ENCODE measurements at places on chromosomes 2 and 18. TPM values are rescaled to one million over a fixed set of nuclear protein-coding genes. Genes with fewer than 3 reads are reported as not detected.
A peak's percentile ranks its signal among the peaks of the same experiment; 100 is the strongest.

DNA sequence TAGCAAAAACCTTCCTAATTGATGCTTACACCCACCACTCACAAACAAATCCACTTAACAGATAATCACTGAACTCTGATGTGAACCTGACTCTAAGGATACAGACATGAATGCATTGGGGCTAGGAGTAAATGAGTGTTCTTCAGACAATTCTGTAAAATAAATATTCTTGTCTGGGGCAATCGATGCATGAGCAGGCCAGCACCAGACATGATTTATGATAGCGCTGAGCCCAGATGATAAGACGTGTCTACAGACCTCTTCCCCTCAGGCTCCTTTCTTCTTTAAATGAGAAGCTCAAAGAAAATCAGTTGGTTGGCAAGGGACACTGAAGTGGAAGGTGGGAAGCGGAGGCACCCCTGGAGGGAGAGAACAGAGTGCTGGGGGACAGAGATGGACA is 27.3 kb upstream of the BIN1 start:
- H3K27me3 ChIP-seq = peaks cover 39% of the 10 kb centered on the region
- no peak overlapping the region for H3K4me3 ChIP-seq
- H3K36me3 ChIP-seq = no peaks in the 10 kb centered on the region
- DNase-seq = peak; percentile 11

GRCh38 chr2:207867056-207867455 is 97.3 kb upstream of the FZD5 start:
- H3K4me1 ChIP-seq = no peaks in the 10 kb centered on the region
- H3K27ac ChIP-seq = no peak overlapping the region
- no peaks in the 10 kb centered on the region for H3K36me3 ChIP-seq

- DNase-seq = no peak
- no peak overlapping the region for H3K4me3 ChIP-seq
- H3K4me1 ChIP-seq = peaks cover 3% of the 10 kb centered on the region
- no peak overlapping the region for H3K27ac ChIP-seq
- H3K36me3 ChIP-seq = no peaks in the 10 kb centered on the region
These were observed 39.6 kb downstream of the PSMG2 start for GRCh38 chr18:12742453-12742852.

DNA sequence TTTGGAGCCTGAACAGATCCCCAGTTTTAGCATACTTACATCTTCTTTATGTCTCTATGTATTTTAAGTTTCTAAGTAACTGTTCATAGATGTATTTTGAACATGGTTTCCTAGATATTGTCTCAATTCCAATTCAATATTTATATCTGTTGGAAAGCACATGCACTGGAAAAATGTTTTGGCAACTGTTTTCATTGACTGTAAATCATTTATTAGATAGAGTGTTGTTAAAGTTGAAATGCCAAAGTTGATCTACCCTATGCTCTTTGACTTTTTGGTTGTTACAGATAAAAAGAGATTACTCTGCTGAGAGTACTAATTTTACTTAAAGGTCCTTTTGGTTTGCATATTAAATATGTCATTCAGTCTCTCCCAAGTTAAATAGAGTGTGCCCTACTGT is 345.0 kb upstream of the NRP2 start:
- H3K4me3 ChIP-seq = no peak overlapping the region
- H3K36me3 ChIP-seq = no peaks in the 10 kb centered on the region
- no peak for DNase-seq
- H3K27ac ChIP-seq = no peak overlapping the region

DNA sequence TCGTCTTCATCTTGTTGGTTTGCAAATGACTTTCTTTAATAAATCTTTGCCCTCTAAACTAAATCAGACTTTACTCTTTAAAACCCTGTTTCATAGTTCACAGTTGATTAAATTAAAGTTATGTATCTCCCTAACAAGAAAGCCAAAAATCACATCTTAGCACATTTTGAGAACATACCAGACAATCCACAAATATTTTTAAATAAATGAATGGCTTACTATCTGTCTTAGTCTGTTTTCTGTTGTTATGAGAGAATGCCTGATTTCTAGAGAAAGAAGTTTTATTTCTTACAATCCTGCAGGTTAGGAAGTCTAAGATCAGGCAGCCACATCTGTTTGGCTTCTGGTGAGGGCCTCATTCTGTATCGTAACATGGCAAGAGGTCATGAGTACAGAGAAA is 1090.2 kb upstream of the PIK3C3 start:
- H3K27ac ChIP-seq = no peak overlapping the region
- no peaks in the 10 kb centered on the region for H3K36me3 ChIP-seq
- no peak overlapping the region for H3K4me3 ChIP-seq
- no peaks in the 10 kb centered on the region for H3K4me1 ChIP-seq

GRCh38 chr18:1906421-1906820 is 664.9 kb downstream of the METTL4 start:
- no peak overlapping the region for H3K4me3 ChIP-seq
- no peak overlapping the region for H3K27ac ChIP-seq
- no peaks in the 10 kb centered on the region for H3K4me1 ChIP-seq

DNA sequence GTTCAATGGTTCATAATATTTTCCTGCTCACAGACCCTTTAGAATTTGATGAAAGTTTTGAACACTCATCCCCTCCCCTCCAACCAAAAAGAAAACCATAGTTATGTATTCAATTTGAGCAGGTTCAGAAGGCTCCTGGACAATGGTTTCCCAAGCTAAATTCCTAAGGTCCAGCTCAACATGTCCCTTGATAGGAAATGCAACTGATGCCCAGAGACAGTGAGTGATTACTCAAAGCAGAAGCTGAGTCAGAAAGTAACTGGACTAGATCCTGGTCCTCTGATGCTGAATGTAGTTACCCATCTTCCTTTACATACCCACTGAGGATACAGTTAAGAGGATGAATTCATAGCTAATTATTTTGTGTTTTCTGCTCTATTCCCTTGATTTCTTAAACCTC is 218.9 kb upstream of the NCKAP5 start:
- no peak overlapping the region for H3K4me3 ChIP-seq
- H3K4me1 ChIP-seq = no peaks in the 10 kb centered on the region
- DNase-seq = no peak
- no peak overlapping the region for H3K27ac ChIP-seq

DNA sequence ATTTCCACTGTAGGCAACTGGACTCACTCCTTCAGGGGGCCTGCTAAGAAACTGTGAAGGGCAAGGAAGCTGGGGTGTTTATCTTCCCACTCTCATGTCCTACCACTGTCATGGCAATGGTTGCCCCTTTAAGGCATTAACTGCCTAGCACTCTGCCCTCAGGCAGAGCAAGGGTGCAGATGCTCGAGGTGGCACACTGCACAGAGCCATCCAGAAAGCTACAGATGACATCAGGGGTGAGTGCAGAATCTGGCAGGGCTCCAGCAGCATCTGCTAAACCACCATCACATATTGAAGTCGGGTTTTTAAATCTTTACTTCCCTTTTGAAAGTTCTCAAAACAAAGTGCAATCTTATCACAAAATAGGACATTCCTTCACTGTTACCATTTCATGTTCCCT is 75.4 kb downstream of the RAPGEF4 start:
- H3K27ac ChIP-seq = no peak overlapping the region
- H3K4me1 ChIP-seq = no peaks in the 10 kb centered on the region
- H3K4me3 ChIP-seq = no peak overlapping the region
- no peaks in the 10 kb centered on the region for H3K27me3 ChIP-seq
- DNase-seq = no peak

DNA sequence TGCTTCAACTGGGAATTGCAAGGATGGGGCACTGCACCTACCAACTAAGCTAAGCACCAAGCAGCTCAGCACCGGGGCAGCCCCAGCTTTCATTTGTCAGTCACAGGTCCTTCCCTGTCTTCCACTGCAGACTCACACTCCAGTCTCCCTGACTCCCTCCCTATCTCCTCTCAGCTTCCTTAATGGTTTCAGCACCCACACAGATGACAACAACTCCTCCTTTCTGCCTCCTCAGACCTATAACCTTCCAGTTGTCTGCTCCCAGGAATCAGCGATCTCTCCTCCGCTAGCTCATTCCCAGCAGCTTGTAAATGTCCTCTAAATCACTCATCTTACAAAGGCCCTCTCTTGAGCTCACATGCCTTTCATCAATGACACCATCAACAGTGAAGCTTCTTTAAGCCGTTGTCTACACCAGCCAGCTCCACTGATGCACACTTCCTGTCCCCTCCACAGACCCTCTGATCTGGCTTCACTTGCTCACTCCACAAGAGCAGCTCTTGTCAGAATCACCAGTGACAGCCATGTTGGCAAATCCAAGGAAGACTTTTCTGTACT is 32.1 kb downstream of the CLASP1 start:
- peak overlapping the region; percentile 3 for H3K27ac ChIP-seq
- peaks cover 12% of the 10 kb centered on the region for H3K36me3 ChIP-seq
- DNase-seq = no peak

DNA sequence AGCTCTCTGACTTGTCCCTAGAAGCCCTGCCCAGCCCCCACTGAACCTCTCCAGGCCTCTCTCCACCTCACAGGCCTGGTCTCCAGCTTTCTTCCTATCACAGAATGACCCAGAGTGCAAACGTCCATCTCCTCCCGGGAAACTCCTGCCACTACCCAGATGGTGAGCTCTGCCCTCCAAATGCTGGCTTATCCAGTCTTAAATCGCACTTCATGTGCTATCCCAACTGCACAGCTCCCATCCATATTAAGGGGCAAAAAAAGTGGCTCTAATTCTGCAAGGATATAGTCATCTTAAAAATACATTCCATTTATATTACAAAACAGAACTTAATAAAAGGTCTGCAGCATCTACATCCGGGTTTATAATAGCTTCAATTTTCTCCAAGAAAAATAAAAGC is 70.8 kb upstream of the CDC42EP3 start:
- no peaks in the 10 kb centered on the region for H3K36me3 ChIP-seq
- H3K27ac ChIP-seq = no peak overlapping the region
- H3K4me1 ChIP-seq = no peaks in the 10 kb centered on the region
- no peak overlapping the region for H3K4me3 ChIP-seq

DNA sequence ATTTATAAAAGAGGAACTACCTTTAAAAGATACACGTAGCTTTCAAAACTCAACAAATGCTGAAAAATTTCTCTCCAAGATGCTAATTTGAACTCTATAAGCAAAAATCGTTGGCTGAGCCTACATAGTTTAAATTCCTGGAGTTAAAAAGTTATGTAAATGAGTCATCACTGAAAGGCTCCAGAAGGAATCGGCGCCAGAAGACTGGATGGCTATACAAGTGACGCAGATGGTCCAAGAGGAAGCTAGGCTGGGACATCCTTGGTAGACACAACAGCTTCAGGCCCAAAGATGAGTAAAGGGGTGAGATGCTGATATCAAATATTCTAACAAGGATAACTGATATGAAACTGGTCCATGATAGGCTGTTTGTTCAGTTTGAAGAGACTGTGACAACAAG is 22.8 kb upstream of the DNAH6 start:
- H3K27me3 ChIP-seq = 0 out of 2 replicates have a peak, but pooled peaks cover 3% of the 10 kb centered on the region
- no peak overlapping the region for H3K27ac ChIP-seq
- no peak for DNase-seq
- no peaks in the 10 kb centered on the region for H3K36me3 ChIP-seq

DNA sequence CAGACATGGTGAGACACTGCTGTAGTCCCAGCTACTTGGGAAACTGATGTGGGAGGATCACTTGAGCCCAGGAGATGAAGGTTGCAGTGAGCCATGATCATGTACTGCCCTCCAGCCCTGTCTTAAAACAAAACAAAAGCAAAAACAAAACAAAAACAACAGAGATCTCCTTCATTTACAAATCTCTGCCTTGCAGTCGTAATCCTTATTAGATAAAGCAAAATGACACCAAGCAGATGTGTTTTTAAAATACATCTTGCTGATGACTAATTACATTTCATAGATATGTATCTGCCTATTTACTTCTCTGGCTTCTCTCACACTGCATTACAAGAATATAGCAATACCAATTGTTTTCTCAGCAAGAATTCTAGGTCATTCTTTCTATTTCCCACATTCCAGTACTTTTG is 22.8 kb downstream of the NFE2L2 start:
- peaks cover 43% of the 10 kb centered on the region for H3K36me3 ChIP-seq
- no peaks in the 10 kb centered on the region for H3K27me3 ChIP-seq
- no peak overlapping the region for H3K4me3 ChIP-seq
- H3K4me1 ChIP-seq = peaks cover 55% of the 10 kb centered on the region
- peak overlapping the region; percentile 78 for H3K27ac ChIP-seq

DNA sequence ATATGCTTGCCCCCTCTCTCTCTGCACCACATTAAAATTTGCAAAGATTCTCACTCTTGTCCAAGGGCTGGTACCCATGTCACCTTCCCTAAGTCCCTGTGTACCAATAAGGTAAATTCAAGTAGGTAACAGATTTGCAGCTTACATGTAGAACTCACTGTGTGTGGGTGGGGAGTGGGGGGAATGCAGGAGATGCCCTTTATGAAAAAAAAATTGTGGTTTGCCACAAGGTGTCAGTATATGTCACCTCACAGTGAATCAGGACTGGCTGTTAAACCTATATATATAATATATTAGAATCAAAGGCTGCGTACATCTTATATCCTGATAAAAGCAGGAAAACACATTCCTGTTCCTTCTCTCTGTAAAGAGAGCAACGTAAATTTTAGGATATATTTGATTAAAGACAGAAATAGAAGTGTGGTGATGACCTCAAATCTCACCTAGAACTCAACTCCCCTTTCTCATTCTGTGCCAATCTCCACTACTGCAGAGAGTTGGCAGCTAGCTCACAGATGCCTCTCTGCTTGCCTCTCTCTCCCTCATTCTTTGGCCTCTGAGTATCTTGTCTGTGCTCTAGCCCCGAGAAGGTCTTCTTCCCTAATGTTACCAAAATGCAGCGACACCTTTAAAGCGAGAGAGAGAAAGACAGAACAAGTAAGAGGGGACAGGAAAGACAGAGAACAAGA is 536 bp downstream of the XDH start:
- H3K27ac ChIP-seq = no peak overlapping the region
- peak; percentile 2 for DNase-seq
- no peaks in the 10 kb centered on the region for H3K27me3 ChIP-seq

DNA sequence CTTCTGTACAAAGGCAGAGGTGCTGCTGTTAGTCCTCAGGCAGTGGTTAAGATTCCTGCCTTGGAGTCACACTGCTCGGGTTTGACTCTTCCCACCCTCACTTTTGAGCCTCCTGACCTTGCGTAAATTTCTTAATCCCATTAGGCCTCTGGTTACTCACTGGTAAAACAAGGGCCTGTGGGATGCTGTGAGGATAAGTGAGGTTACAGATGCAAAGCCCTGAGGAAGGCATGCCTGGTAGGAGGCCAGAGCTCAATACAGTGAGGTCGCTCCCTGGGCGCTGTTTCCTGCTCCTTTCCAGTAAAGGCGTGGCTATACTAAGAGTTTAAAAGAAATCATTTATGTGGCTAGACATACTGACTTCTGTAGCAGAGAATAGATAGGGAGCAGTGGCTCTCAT is 127.5 kb upstream of the TMEM200C start:
- DNase-seq = no peak

- no peaks in the 10 kb centered on the region for H3K4me1 ChIP-seq
- peaks cover 41% of the 10 kb centered on the region for H3K27me3 ChIP-seq
- H3K4me3 ChIP-seq = no peak overlapping the region
- no peak for DNase-seq
- H3K36me3 ChIP-seq = no peaks in the 10 kb centered on the region
These were observed 46.6 kb upstream of the RHOB start for GRCh38 chr2:20400306-20400705.

- no peak for DNase-seq
- no peak overlapping the region for H3K4me3 ChIP-seq
- H3K27ac ChIP-seq = no peak overlapping the region
- H3K4me1 ChIP-seq = no peaks in the 10 kb centered on the region
- H3K36me3 ChIP-seq = no peaks in the 10 kb centered on the region
These were observed 182.8 kb upstream of the FOSL2 start for GRCh38 chr2:28209864-28210263.

GATA6 gene
- 0.24 TPM for total RNA-seq

CHST9 gene
- total RNA-seq = not detected

SPDYA gene
- total RNA-seq = 0.16 TPM

C2orf66 gene
- not detected for total RNA-seq

AQP4 gene
- 0.18 TPM for total RNA-seq

GLI2 gene
- 0.24 TPM for total RNA-seq

CRYBA2 gene
- 0.81 TPM for total RNA-seq

TCF4 gene
- total RNA-seq = 22.9 TPM

SP3 gene
- total RNA-seq = 74.9 TPM

OSBPL6 gene
- 12.6 TPM for total RNA-seq

Data from K562 (cell line).